ENCODE measurements at places on chromosomes 2 and 18. TPM values are rescaled to one million over a fixed set of nuclear protein-coding genes. Genes with fewer than 3 reads are reported as not detected.

SP140 gene
- not detected for total RNA-seq

SCN7A gene
- total RNA-seq = not detected

MITD1 gene
- total RNA-seq = 22.0 TPM

SKOR2 gene
- total RNA-seq = not detected

UGT1A4 gene
- not detected for total RNA-seq

MBOAT2 gene
- total RNA-seq = 68.6 TPM

NT5C1B gene
- not detected for total RNA-seq

RPRM gene
- total RNA-seq = 0.05 TPM
